ENCODE measurements at places on chromosomes 3 and 15.
A peak's percentile ranks its signal among the peaks of the same experiment; 100 is the strongest.

- no peak for DNase-seq
These were observed 7.3 kb downstream of the RFT1 start for GRCh38 chr3:53122933-53123305.

DNA sequence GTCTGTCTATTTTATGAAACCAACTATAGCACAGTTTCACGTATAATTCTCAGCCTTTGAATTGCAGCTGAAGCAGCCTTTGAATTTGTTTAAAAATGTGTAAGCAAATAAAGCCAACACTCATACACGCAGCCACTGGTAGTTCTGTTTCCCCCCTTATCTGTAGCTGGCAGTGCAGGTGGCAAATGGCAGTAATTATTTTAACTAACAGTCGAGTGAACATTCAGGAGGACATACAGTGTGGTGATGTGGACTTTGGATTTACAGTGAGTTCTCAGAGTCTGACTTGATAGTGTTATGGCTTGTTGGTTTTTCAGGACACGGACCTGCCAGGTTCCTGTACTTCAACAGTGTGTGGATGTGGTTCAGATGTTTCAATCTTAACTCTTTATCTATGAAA lies 64.0 kb upstream of the SKOR1 start:
- DNase-seq: no peak

DNA sequence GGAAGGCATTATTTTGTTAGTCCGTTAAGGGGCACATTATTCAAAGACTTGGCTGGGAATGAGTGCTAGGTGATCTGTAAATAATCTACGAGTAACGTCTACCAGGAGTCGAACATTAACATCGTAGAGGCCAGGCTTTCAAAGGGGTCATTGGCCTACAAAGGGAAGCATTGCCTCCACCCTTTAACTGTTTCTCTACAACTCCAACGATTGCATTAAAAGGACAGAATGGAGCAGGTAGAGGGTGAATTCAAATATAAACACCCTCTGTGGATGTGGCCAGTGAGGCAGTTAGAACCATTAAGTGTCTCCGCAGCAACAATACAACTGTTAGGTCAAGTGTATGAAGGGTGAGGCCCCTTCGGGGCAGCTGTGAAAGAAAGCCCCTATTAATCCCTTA lies 126.0 kb upstream of the LMOD3 start:
- DNase-seq: no peak

GRCh38 chr15:66623801-66624453 lies 58.1 kb upstream of the LCTL start:
- peak; percentile 39 for DNase-seq

- DNase-seq: no peak
These were observed 70.1 kb upstream of the VEPH1 start for GRCh38 chr3:157573281-157573680.

GRCh38 chr3:5645692-5646410 lies 458.3 kb downstream of the EDEM1 start:
- no peak for DNase-seq

GRCh38 chr3:130916507-130917167 lies 22.8 kb downstream of the ATP2C1 start:
- no peak for DNase-seq

DNA sequence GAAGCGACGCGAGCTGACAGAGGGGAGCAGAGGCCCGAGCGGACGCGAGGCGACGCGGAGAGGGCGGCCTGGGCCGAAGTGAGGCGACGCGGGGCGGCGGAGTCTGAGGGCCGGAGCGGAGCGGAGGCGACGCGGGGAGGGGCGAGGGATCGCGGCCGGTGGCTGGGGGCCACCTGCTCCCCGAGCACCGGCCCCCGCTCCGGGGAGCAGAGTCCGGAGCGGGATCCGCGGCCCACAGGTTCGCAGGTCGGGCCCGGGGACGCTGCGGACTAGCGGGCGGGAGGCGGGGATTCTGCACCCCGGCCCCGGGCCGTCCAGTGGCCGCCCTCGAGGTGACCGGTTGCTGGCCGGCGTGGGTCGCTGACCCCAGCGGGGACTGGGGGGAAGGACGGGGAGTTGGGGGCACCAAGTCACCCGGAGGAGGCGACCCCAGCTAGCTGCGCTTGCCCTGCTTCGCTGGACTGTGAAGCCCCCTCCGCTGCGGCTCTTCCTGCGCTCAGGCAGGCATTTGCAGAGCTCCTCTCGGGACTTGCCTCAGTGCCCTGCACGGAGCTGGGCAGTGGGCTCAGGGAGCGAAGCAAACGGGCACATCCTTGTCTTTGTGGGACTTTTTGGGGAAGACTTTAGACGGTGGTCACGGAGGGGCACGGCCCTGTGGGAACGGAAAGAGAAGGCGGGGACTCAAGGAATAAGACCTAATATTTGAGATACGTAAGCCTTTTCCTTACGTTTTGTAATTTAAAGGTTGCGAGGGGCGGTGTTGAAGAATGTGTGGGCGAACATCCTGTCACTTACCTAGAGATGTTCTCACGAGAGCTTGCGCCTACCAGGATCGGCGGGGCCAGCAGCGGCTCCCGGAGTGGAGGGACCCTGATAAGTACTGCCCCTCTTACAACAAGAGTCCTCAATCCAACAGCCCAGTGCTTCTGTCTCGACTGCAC lies 566 bp downstream of the HMCES start:
- DNase-seq: peak; percentile 24

DNA sequence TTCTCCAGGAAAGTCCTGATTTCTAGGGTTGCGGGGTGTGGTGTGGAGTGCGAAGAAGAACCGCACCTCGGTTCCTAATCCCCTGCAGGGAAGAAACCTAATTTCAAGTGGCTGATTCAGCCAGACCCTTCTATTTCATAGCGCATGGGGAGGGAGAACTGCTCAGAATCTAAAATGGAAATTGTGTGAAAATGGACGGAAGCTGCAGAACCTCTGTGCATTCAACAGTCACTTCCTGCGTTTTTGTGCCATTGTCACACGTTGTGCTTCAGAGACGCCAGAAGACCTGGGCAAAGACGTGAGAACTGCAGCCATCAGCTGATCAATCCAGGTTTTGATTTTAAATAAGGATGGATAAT lies 1.2 kb downstream of the SIDT1 start:
- no peak for DNase-seq

GRCh38 chr3:136938334-136938733 lies 19.4 kb upstream of the IL20RB start:
- DNase-seq: no peak

DNA sequence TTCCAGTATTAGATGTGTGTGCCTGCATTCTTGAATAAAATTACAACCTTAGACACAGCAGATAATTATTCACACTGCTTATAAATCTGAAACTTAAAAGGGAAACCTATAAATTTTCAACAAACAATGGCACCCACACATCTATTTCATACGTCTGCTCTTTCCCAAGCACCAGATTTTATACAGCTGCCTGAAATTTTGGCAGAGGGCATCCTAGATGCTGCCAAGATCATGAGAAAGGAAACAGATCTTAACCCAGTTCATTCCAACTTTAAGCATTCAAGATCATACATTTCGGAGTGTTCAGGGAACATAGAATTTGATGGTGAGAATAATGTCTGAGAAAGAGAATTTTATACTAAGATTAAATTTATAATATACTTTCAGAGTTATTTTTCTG lies 53.1 kb downstream of the CLDN1 start:
- DNase-seq: no peak

DNA sequence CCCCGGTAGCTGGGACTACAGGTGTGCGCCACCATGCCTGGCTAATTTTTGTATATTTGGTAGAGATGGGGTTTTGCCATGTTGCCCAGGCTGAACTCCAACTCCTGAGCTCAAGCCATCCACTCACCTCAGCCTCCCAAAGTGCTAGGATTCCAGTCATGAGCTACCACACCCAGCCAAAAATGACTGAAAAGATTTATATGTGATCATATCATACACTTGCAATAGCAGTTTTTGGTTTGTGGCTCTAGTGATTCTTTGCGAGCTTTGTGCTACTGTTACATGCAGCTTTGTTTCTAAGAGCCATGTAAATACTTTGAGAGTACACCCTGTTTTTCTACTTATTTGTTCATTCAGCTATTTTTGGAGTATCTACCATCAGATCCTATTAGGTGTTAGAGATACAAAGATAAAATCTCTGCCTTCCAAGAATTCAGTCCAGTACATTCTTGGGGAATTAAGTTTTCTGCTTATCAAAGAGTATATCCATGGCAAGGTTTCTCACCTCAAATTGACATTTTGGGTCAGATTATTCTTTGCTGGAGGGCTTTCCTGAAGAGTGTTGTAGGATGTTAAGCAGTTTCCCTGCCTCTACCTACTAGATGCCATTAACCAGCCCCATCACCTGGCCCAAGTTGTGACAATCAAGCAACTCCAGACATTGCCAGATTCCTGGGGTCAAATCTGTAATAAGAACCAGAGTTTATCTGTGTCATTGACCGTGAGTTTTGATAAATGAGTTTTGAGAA lies 15.0 kb downstream of the SNAP23 start:
- no peak for DNase-seq

- DNase-seq: no peak
These were observed 62.7 kb upstream of the RNU6-1 start for GRCh38 chr15:67902579-67903009.

DNA sequence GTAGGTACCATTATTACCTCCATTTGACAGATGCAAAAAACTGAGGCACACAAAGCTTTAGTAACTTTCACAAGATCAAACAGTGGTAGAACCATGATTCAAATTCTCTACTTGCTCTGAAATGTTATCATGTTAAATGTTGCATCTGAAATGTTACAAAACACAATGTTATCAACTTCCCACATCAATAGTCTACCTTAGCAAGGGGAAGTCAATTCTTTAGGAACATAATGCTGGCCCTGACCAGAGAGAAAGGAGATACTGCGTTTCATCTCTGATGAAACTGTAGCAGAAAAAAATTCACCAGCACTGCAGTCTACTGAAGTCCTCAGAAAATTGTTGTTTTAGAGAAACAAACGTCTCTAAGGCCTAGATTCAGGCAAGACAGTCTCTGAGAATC lies 174.1 kb downstream of the SATB1 start:
- DNase-seq: no peak

DNA sequence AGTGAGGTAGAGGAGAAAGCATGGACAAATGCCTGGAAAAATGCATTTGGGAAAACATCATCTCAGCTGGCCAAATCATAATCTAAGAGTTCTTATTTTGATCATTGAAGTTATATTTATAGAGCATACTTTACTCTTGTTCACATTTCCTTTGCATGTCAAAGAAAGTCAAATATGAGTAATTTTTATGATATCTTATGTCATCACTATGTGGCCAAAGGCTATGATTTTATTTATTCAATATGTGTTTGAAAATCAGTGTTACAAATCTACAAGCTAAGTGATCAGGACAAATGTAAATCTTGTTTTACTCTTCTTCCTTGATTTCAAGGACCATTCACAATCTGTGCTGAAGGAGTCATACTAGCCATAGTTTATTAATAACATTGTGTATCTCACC lies 237.2 kb upstream of the DPH6 start:
- DNase-seq: no peak

DNA sequence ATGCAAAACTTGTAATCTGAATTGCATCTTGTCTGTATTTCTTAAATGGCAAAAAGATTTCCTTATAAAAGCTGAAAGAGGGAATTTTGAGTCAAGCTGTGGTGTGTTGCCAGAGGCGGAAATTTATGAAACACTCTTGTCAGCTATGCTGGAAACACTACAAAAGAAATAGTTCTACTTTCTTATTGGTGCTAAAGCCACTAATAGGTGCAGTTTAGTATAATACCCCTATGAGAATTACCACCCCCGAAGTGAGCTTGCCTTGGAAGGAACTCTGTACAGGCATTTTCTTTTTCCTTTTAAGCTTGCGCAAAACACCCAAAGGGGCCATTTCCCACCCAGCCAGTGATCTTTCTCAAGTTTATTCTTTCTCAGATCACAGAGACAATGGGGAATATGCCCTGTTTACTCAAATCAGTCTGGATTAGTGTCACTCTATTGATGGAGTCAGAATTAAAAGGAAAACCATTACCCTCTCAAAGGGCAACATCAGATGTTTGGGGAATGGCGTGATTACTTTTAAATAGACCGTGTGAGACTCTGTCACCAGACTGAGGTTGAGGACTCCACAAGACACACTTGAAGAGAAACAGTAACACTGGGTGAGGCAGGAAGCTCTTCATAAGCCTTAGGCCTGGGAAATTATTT lies 166.0 kb downstream of the TP63 start:
- no peak for DNase-seq

DNA sequence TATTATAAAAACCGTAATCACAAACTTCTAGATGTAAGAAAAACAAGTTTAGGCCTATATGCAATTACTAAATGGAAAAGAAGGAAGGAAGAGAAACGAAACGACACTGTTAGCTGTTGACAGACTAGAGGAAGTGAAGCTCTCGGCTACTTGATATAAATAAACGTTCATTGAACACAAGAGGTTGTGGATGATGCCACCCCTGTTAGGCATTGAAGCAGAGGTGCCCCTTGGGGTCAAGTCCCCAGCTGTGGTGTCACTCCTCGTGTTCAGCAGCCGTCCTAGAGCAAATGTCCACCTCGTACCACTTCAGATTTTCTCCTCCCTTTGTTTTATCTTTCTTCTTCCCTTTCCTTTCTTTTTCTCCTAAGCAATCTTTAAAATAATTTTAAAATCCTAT lies 146.5 kb upstream of the UBE2E1 start:
- DNase-seq: no peak

- no peak for DNase-seq
These were observed 23.2 kb downstream of the CFAP92 start for GRCh38 chr3:128970740-128971047.

DNA sequence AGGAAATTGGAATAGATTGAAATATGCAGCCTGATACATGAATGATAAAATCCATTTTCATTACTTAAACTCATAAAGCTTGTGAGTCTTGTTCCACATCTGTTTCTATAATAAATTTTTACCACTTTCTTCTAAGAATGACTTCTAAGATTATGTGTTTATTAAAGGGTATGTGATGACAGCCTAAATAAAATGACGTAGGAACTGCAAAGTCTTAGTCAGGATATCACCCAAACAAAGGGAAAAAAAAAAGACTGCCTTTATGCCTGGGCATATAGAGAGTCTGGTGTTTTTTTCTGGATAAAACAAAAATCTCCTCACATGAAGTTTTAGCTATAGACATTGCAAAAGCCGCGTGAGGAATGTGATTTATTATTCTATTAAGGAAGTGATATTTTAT lies 844.0 kb downstream of the DIPK2A start:
- DNase-seq: no peak

GRCh38 chr15:75727851-75728715 lies 15.4 kb upstream of the CSPG4 start:
- peak; percentile 52 for DNase-seq

DNA sequence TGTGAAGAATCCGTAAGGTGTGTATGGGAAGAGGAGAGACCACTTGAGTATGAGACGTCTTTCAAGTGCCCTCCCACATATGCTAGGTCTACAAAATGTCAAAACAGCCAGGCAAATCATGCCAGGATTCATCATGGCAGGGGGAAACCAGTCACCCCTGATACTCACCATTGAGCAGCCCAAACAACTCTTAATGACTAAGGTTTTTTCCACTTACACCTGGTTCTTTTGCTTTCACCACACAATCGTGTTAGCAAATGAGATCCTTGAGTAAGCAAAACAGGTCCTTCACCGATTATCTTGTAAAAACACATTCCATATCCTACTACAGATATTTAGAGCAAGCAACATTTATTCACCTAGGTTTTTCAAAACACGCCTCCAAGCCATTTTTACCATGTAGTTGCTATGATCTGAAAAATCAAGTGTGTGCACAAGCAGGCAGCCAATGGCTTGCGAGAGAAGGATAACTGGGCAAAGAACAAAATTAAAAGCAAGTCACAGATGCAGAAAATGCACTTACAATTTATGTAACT lies 177.5 kb upstream of the LPP start:
- DNase-seq: no peak

Data from hematopoietic multipotent progenitor cell treated with erythropoietin and hydrocortisone succinate and interleukin-3 and kit ligand, for 15 days (in vitro differentiated cells).